Frontal cortex (tissue), 4 donors: ENCODE measurements at places on chromosomes 6 and 20.

DNA sequence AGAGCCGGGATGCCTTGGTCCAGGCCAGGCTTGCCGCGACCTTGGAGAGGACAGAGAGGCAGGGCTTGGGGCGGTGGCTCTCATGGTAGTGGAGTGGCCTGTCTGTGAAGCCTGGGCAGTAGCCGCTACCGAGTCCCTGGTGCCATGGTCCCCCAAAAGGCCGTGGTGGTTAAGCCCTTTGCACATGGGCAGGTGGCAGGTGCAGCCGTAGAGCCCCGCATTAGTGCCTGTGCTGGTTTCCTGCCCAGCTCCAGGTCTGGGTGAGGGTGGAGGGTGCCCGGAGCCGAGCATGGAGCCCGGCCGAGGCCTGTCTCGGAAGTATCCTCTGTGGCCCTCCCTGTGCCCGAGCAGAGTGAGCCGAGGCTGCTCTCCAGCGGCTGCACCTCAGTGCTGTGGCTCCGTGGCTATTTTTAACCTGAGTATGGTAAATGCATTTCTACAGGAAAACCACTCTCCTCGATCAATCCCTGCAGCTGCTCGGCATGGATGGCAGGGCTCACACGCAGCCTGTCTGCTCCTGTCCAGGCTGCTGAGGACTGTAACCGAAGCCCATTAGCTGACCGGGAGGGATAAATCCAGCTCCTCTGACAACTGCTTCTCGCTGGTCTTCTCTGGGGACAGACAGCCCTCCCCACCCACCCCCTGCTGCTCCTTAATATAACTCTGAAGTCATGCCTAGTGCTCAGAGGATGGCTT lies 36.3 kb upstream of the GATA5 start:
- no peak for DNase-seq

- no peak for DNase-seq
Measured at GRCh38 chr20:15889514-15890256, 683.6 kb downstream of the KIF16B start.

DNA sequence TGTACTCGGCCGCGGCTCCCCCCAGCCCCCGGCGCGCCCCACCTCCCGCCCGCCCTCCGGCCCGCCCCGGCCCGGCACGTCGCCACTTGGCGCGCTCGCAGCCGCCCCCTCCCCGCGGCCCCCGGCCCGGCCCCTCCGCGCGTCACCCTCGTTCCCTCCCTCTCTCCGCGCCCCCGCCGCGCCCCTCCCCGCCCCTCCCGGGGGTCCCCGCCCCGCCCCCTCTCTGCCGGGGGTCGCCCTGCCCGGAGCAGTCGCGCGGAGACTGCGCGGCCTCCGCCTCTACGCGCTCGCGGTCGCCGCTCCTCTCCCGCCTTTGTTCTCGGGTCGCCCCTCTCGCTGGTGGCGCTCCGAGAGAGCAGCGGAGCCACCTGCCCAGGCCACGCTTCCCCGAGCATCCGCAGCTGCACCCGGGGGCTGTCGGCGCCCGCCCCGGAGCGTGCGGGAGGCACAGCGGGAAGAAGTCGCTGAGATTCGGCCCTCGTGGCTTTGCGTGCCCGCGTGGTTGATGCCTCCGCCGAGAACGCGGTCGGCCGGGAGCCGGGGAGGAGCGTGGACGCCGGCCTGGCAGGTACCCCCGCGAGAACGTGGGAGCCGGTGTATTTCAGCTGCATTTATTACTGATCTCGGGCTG lies at the start of gene PHF10:
TSS of gene PHF10 (minus strand) at position 7 of the 631 bp plus-strand sequence. CDS start 569 bp downstream, outside the sequence.
- DNase-seq = peak; percentile 86

DNA sequence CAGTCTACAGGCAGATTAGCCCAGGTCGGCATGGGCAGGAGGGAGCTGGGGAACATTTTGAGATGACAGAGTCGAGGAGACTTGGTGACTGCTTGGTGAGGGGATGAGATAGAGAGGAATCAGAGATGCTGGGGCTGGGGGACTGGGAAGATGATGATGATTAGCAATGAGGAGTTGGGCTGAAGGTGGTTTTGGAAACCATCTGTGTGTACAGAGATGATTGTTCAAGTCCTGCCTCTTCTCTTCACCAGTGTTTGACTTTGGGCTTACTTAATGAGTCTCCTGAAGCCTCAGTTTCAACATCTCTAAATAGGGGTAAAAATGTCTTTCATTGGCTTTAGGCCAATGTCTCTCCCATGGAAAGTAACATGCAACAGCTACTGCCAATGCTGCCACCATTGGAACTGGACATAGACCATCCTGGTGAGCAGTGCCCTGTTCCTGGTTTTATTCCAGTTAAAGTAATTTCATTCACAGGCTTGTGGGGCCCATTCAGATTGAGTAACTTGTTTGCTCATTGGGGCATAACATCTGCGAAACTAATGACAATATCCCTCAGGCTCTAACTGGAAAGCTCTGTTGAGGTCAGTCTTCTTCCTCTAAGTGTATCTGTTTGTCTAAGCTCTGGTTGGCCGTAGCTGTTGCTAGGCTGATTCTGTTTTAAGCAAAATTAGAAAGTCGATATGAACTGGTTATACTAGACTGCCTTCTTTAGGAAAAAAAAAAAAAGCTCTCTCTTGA lies 99.1 kb downstream of the ARMC2 start:
- DNase-seq = no peak

DNA sequence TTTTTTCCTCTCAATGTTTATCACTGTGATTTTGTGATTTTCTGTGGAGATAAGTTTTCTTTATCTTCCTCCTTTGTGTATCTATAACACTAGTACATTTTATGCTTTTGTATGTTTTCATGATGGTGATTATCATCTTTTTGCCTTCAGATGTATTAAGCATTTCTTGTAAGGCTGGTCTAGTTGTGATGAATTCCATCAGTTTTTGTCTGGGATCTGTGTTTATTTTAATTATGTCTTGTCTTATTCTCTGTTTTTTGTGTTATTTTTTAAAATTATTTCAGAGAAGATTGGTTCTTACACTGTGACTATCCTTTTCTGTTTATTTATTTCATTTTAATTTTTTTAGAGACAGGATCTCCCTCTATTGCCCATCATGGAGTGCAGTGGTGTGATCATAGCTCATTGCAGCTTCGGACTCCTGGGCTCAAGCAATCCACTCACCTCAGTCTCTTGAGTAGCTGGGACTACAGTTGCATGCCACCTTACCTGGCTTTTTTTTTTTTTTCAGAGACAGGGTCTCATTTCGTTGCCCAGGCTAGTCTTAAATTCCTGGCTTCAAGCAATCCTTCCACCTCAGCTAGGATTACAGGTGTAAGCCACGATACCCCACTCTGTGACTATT lies 187.4 kb downstream of the SLC16A10 start:
- no peak for DNase-seq

GRCh38 chr20:57390604-57391438 lies at the start of gene RBM38:
RBM38 (plus strand) TSS chr20:57391396; CDS start chr20:57391582, 186 bp downstream.
- peak; percentile 95 for DNase-seq

DNA sequence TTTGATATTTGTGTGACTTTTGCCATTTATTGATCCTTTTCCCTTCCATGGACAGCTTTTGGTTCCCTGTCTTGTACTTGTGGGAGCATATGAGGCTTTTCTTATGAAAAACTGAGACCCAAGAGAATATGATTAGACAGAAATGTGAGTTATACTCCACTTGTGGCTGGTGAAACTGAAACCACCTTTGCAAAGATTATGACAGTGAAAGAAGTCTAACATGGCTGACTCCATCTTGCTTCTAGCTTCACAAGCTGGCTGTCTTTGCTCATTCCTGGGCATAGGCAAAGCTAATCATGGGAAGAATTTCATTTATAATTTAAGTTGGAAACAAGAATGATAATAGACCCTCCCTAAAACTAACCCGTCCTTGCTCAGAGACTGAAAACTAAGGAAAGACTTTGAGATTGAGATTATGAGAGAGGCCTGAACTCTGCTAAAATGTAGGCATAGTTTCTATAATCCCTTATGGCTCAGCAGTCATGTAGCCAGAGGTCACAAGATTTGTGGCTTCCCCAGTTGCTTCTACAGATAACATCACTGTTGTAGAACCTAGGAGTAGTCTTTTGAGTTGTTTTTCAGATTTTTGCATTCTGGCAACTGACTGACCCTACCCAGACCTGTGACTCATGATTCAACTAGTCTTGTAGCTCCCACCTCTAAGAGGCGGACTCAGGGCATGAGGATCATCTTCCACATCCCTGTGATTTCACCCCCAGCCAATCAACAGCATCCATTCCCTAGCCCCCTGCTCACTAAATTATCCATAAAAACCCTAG lies 50.9 kb upstream of the CD2AP start:
- no peak for DNase-seq

DNA sequence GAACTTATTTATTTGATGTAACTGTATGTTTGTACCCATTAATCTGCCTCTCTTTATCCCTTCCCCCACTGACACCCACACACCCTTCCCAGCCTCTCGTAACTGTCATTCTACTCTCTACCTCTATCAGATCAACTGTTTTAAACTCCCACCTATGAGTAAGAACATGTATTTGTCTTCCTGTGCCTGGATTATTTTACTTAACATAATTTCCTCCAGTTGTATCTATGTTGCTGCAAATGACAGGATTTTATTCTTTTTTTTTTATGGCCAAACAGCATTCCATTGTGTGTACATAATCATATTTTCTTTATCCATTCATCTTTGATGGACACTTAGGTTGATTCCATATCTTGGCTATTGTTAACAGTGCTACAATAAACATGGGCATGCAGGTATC lies 49.3 kb downstream of the PHACTR2 start:
- DNase-seq = no peak

GRCh38 chr20:51084593-51085377 lies 61.9 kb upstream of the KCNG1 start:
- DNase-seq = no peak

DNA sequence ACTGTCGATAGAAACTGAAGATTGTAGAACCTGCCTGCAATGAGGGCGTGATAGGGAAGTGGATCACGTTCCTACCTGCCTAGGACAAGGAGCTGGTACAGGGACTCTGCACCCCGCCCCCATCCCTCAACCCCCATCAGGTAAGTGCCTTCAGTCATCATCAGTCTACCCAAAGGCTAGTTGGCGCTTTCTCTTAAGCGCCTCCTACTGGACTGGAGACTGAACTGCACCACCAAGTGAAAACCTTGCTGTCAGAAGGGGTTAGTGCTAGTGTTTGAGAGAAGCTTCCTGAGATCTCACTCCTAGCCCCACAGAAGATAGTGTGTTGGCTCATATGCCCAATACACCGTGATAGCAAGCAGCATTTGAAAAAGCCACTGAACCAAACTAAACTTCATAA lies 706.5 kb upstream of the MAN1A1 start:
- no peak for DNase-seq
